ENCODE measurements at places on chromosomes 5 and 9. TPM values are rescaled to one million over a fixed set of nuclear protein-coding genes. Genes with fewer than 3 reads are reported as not detected.

- DNase-seq = no peak
These were observed 31.7 kb downstream of the PRRX2 start for GRCh38 chr9:129696944-129697655.

GRCh38 chr5:62375627-62376026 is 28.1 kb downstream of the DIMT1 start:
- DNase-seq = no peak

DNA sequence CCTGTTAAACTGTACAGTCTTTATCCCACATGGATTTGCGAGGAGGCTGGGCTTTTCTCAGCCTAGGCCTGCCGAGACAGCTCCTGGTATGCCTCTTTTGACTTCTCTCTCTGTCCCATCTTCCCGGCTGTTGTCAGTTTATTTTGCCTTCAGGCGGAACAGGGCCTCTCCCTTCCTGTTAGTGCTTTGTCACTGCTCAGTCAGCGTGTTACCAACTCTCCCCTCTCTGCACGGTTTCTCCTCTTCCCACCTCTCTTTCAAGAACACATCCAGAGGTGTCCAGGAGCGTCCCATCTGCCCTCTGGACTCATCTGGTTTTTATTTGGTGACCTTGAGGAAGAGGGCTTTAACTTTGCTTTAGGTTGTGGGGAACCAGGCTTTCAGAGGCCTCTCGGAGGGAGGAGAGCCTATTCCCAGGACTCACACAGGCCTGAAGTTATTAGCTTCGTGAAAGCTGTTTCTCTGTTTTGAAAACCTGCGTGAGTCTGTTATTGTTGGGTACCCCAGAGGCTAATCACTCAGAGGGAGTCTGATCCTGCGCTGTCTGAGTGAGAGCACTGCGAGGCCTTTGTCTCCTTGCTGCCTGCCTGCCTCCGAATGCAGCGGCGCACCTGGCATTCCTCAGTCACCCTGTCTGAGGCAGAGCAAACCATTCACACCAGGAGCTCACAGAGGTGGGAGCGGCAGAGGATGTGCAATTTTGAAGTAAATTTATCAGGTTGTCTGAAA is 234.4 kb upstream of the MPDZ start:
- peak; percentile 88 for DNase-seq

DNA sequence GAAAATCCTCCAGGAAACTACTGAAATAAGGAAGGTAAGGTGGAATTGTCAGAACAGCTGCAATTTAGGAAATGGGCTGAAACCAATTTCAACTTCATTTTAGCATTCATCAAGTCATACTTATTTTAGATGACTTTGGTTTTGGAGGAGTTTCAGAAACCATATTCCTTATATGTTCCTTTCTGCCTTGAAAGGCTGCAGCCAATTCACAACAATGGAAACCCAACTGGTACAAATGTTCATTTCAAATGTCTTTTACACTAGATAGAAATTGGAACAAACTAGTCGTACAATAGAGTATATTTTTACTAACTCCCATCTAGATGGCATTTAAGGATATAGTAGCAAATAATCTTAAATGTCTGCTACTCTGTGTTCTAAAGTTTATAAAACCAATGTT is 82.6 kb upstream of the ANKH start:
- no peak for DNase-seq

Gene N4BP3
- 4.5 TPM for total RNA-seq

Gene LMAN2
- 444 TPM for total RNA-seq

Measured in bronchial epithelial cell (primary cell).